ENCODE measurements at places on chromosomes 13 and 19.

DNA sequence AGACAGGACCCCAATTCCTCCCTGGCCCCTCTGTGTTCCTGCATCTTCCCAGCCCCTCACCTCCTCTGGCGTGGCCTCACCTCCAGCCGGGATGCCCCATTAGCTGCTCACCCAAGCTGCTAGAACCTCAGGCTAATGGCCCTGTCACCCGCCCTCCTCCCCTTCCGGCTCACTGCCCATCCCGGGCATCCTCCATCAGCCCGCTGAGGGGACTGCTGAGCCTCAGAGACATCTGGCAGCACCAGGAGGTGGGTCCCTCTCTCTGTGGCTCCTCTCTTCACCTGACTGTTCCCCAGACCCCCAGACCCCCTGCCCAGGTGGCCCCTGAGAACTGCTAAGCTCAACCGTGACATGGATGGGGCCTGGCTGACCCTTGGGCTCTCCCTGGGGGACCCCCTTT lies 2.9 kb downstream of the FFAR1 start:
- no peak for DNase-seq

- no peak for DNase-seq
Measured at GRCh38 chr19:7527516-7528191, 5.2 kb downstream of the MCOLN1 start.

- DNase-seq = no peak
Measured at GRCh38 chr19:38805180-38805579, 7.6 kb downstream of the LGALS4 start.

DNA sequence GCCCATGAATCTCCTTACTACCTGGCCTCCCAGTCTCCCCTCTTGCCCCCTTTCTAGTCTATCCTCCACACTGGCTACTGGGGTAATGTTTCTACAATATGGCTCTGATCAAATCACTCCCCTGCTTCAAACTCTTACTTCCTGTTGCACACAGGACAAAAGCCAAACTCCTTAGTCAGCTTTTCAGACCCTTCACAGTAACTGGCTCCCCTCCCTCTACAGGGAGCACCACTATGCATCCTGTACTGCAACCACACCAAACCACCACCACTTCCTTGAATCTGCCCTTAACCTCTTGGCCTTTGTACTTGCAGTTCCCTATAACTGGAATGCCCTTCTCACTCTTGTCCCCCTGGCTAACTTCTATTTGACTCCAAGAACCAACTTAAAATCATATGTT lies 32.2 kb downstream of the DEDD2 start:
- DNase-seq = no peak

GRCh38 chr13:101640788-101641400 lies 188.4 kb downstream of the ITGBL1 start:
- no peak for DNase-seq
